IMR-90 (cell line): ENCODE measurements at places on chromosomes 2 and 18. TPM values are rescaled to one million over a fixed set of nuclear protein-coding genes. Genes with fewer than 3 reads are reported as not detected.

DNA sequence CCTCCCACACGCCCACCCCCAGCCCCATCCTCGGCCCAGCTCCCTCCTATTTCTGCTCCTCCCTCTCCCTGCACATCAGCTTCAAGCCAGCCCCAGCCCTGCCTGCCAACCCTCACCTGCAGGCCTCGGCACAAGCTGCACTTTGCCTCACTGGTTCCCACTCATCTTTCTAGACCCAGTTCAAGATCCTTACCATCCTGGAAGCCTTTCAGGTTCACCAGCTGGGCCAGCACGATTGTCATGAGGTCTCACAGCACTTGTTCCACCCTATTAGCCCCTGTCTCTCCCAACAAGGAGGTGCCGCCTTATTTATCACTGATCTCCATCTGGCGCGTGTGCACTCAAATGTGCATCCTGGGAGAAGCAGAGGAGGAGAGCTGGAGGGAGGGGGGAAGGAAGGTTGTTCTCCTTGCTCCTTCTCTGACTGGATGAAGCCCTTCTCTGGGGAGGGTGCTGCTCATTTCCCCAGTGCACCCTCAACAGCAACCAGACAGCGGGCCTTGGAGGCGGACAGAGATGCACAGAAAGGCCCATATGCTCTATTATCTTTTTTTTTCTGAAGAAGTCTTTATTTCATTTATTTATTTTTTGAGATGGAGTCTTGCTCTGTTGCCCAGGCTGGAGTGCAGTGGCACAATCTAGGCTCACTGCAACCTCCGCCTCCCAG, 15.5 kb upstream of the BIN1 start:
- DNase-seq: no peak

DNA sequence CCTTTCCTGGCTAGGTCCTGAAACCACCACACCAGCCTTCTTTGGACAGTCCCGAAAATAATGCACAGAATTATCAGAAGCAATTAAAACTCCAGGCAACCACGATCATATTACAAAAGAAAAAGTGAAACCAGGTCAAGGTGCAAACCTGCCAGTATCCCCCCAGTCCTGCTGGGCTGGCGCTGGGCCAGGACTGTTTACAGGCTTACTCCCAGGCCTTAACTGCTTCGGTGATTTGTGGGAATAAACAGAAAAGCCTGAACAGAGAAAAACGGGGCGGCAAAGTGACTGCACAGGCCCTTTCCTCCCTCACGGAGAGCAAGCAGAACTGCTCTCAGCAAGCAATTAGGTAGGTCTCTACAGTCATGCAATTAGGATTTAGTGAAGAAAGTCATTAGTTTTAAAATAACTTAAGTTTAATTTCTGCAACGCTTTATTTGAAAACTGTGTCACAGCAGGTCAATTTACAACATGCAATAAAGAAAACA, 1.3 kb downstream of the HDAC4 start:
- DNase-seq: peak; percentile 8

Gene GCG
- polyA plus RNA-seq: not detected in 2 replicates

Gene ANKRD62
- not detected in 2 replicates for polyA plus RNA-seq

DNA sequence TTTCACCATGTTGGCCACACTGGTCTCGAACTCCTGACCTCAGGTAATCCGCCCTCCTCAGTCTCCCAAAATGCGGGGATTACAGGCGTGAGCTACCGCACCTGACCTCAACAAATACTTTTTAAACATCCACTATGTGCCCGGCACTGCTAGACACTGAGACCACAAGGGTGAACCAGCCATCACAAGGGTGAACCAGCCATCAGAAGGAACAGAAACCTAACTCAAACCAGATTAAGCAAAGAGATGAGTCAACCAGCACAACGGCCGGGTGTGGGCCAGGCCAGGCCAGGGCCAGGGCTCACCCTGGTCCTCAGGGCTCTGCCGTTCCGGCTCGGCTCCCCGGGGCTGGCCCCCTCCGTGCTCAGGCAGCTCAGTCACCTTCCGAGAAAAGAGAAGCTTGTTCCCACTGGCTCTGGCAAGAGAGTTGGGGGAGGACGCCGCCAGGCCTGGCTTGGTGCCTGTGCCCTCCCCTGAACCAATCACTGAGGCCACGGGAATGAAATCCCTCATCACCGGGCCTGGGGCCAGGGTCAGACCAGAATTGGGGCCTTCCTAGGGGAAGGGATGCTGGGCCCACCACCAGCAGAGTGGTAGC, 4.4 kb downstream of the TEX44 start:
- no peak for DNase-seq

- DNase-seq: no peak
These were observed 3.9 kb downstream of the ASIC4 start for GRCh38 chr2:219517954-219518778.

- DNase-seq: no peak
These were observed 348.9 kb upstream of the DSEL start for GRCh38 chr18:67865400-67865799.

DNA sequence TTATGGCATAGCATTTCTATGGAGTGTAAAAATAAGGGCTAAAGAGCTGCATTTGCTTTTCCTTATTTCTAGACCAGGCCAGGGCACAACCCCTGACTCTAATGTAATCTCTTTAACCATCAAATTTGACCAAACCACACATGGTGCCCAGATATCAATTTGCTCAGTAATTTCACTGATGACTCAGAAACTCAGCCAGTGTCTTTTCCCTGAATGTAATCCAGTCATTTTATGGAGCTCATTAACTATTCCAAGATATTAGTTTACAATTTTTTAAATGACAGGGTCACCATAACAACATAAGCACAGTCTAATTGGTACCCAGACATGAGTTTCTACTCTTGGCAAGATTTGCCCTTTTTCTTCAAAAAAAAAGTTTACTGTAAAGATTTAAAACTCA, 270.8 kb upstream of the AGAP1 start:
- DNase-seq: no peak

DNA sequence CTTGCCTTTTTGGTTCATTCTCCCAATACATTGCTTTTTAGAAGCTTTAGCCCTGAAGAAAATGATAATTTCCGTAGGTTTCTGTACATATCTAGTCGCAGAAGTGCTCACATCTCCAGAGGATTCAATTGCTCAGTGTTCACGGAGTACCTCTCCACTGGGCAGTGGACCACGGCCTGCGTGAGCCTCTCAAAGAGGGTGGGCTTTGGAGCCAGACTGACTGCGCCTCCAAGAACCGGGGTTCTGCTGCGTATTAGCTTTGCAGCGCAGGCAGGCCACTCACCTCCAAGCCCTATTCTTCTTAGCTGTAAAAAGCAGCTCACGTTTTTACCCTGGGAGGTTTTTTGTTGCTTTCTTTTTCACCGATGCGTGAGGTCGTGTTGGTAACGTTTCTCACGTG, 35.4 kb downstream of the NTSR2 start:
- DNase-seq: no peak

Gene POU3F3
- not detected in 2 replicates for polyA plus RNA-seq

- DNase-seq: no peak
These were observed 186.7 kb downstream of the CAMKMT start for GRCh38 chr2:44548221-44549098.

Gene VAMP5
- polyA plus RNA-seq: 103 and 121 TPM in 2 replicates

GRCh38 chr2:38178119-38178518, 102.2 kb upstream of the CYP1B1 start:
- DNase-seq: no peak

- DNase-seq: no peak
These were observed 1155.4 kb downstream of the BCL11A start for GRCh38 chr2:59398081-59398480.

- DNase-seq: peak; percentile 93
These were observed 164.3 kb upstream of the SIX2 start for GRCh38 chr2:45173513-45173912.

DNA sequence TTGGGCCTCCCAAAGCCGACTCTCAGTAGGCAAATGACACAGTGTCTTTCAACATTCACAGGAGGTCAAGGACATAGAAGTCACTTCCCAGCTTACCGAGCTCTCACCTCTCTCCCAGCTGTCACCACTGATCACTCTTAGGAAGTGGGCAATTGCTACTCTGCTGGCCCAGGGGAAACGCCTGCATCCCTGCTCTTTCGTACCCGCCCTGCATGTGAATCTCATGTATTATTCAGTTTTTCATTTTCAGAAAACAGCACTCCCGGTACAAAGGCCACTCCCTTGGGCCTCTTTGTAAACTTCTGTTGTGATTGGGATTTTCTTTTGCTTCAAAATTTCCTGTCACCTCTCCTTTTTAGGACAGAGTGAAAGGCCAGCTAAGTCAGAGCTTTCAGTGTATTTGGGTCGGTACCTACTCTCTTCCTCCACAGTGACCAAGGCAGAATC, 15.4 kb downstream of the MRPL44 start:
- DNase-seq: no peak

DNA sequence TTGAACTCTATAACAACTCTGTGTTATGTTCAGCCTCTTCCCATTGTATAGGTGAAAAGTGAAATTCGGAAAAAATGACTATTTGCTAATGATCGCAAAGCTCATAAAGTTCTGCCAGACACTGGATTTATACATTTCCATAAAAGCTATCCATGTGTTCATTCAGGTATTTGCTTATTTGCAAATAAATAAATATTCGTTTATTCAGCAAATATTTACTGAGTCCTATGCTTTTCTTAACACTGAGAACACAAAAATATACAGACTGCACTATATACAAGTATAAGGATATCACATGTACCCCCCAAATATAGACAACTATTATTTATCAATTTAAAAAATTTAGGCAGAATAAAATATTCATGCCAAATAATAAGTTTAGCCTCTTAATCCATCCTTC, 63.2 kb upstream of the ATP8B1 start:
- DNase-seq: no peak

- DNase-seq: no peak
These were observed 36.4 kb upstream of the PHLPP1 start for GRCh38 chr18:62678847-62679485.

Gene CCDC85A
- polyA plus RNA-seq: 1.1 and 1.5 TPM in 2 replicates

Gene UPP2
- polyA plus RNA-seq: not detected in 2 replicates

DNA sequence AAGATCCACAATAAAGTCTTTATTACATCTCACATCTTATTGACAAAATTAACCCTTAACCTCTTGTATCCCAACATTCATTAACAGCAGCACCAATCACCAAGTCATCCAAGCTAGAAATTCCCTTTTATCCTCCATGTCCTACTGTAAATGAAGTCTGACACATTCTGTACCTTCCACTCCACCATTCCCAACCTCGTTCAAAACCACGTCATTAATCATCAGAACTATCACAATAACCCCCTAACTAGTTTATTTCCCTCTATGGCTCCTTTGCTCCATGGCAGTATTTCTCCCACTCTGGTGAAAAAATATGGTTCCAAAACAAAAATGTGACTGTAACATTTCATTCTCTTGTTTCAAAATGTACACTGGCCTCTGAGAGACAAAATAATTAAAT, 1626.2 kb downstream of the LRP1B start:
- DNase-seq: no peak

DNA sequence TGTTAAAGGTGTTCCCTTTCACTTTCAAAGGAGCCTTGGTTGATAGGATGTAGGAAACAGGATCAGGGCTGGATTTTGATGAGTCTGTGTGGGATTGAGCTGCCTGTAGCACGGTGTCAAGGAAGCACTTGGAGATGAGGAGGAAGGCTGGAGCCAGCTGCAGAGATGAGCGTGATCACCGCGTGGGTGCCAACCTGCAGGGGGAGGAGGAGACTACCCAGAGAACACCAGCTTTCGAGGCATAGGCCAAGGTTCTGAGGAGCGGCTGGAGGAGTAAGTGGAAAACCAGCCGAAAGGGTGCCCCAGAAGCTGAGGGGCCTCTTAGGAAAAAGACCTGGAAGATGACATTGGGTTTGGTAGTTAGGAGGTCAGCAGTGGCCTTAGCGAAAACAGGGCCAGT, 64.2 kb downstream of the TGOLN2 start:
- DNase-seq: no peak

Gene VWA3B
- not detected in 2 replicates for polyA plus RNA-seq

GRCh38 chr2:220833446-220833845, 738.7 kb downstream of the EPHA4 start:
- no peak for DNase-seq

Gene AMER3
- not detected in 2 replicates for polyA plus RNA-seq

Gene SLC4A5
- polyA plus RNA-seq: 0.20 and 0.22 TPM in 2 replicates

GRCh38 chr2:190459881-190460280, 51.7 kb downstream of the MFSD6 start:
- DNase-seq: no peak

Gene DSC1
- polyA plus RNA-seq: not detected in 2 replicates

DNA sequence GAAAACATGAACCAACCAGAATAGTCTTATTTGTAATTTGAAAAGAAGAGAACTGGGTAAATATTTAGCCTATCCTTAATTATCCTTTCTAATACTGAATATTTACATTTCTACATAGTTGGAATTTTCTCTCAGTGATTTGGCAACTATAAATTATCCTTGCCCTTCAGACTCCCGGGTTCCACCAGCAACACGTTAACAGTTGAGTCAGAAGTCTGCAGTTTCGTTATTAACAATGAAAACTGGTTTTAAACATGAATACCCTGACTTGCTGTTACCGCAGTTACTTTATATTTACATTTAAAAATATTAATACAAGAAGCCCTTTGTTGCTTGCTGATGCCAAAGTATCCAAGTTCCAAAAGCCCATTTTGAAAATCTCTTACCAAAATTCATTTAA, 673.0 kb downstream of the ARHGAP15 start:
- DNase-seq: peak; percentile 90

DNA sequence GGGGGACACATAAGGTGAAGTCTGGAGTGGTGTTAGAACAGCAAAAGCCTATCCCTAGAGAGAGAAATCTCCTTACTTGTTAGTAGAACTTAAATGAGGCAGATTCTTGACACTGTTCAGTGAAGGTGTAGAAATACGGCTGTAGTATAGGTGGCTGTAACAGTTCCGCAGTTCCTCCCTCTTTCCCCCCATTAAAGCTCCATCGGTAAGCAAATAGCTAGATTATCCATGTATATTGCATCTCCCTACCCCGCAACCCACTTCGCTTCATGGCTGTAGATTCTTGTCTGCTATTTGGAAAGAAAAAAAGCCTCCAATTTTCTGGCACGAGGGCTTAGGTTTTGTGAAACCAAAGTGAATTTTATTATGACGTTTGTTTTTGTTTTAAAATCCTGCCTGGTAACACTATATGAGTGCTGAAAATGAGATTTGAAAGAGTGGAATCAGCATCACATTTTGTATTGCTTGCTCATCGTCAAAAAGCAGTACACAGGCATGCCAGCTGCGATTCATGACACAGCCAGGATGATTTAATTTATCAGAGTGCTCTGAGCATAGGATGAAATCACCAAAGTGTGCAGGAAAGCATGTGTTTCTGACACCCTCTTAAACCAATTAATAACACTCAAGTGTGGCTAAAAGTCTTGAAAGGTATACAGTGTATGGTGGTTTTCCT, 1.4 kb downstream of the FAM171B start:
- peak; percentile 76 for DNase-seq

- no peak for DNase-seq
These were observed 51.0 kb upstream of the B3GNT2 start for GRCh38 chr2:62144689-62145477.

Gene FTCDNL1
- polyA plus RNA-seq: 0.21 TPM in 1 of 2 replicates, not detected in the other

Gene COL3A1
- 326 and 402 TPM in 2 replicates for polyA plus RNA-seq
